ENCODE measurements at places on chromosomes 2 and 18.

GRCh38 chr2:191127235-191127634, 23.6 kb downstream of the STAT4 start:
- DNase-seq = no peak

DNA sequence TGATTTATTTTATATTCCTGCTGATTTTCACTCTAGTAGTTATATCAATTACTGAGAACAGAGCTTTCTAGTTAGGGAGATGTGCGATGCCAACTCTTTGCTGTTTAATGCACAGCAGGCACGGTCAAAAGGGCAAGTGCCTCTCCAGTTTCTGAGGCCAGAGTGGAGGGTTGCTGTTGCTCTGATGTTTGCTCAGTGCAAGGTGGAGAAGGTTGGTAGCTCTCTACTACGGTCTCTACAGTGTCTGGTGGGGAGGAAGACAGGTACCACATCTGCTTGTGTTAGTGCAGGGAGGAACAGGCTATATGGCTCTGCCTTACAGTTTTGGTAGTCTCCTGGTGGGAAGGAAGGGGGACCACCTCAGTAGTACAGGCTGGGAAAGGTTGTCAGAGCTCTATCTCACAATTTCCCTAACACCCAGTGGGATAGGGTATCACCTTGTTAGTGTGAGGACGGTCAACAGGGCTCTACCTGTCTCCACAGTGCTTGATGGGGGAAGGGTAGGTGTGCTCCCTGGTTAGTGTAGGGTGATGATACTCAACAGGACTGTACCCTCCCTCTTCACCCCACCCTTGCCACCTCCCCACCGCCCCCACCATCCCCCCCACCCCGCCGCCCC, 85.9 kb downstream of the FANCL start:
- no peak for DNase-seq

- DNase-seq = peak; percentile 41
Observed at GRCh38 chr2:134943540-134943939, 24.9 kb downstream of the CCNT2 start.

- no peak for DNase-seq
Observed at GRCh38 chr2:84782717-84783442, 98.0 kb downstream of the TRABD2A start.

DNA sequence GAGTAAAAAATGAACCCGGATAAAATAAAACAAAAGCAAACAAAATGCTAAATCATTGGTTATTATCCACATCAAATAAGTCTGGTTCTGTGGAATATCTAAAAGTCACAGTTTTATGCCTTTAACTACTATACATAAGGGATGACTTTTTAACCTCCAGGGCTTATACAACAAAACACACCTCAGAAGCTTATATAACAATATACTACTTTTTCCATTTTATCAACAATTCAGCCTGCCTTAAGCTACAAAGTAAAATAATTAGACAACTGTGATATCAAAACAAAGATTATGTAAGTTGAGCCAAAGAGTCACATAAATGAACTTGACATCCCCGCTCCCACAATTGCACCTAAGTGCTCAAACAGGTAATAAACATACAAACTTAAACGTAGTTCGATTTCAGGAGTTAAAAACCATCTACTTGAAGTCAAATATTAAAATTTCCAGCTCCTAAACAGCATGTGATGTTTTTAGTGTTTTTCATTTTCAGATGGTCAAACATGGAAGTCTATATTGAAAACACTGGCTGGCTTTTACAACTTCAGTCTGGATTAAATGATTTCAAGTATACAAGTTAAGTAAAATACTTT, 54.7 kb downstream of the ATIC start:
- DNase-seq = no peak

- no peak for DNase-seq
Observed at GRCh38 chr2:142037744-142038143, 93.1 kb downstream of the LRP1B start.

- DNase-seq = no peak
Observed at GRCh38 chr2:31166925-31167324, 28.7 kb upstream of the GALNT14 start.

DNA sequence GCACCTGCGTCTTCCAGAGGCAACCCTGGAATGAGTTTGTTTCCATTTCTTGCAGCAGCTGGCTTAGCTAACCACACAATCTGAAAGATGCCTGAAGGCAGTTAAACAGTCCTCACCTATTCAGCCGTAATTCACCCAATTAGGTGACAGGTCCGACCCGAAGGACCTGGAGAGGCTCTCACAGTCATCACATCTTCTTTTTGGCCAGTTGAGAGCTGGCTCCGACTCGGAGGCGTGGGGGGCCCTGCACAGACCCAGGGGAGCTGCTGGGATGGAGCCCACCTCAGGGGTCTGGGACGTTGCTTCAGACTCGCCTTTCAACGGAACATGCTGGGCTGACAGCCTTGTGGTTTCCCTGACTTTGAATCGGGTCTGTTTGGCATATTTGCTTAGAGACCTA, 187.3 kb downstream of the RTP5 start:
- DNase-seq = no peak

DNA sequence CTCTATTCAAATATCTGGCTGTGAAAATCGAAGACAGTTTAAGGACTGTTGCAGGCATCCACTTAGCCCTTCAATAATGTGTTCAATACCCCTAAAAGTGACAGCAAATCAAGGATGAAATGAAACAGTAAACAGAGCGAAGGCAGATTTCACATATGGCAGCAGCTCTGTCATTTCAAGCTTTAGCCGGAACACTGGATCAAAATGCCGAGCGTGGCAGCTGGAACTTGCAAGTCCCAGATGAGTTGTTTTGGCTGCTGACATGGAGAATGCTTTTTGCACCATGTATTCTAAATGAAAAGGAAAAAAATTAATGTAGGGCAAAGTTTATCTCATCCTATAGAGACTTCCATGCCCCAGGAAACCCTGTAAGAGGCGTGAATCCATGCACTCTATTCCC, 18.0 kb downstream of the LRRC30 start:
- DNase-seq = no peak

- DNase-seq = no peak
Observed at GRCh38 chr18:37575646-37576045, 10.0 kb upstream of the CELF4 start.

DNA sequence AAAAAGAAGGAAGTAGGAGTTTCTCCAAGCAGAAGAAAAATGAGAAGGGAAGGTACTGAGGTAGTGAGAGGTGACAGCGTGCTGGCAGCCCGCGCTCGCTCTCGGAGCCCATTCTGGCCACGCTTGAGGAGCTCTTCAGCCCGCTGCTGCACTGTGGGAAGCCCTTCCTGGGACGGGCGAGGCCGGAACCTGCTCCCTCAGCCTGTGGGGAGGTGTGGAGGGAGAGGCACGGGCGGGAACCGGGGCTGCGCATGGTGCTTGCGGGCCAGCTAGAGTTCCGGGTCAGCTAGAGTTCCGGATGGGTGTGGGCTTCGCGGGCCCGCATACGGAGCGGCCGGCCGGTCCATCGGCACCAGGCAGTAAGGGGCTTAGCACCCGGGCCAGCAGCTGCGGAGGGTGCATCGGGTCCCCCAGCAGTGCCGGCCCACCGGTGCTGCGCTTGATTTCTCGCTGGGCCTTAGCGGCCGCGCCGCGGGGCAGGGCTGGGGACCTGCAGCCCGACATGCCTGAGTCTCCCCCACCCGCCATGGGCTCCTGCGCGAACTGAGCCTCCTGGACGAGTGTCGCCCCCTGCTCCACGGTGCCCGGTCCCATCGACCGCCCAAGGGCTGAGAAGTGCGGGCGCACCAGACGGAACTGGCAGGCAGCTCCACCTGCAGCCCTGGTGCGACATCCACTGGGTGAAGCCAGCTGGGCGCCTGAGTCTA, 11.1 kb upstream of the CYS1 start:
- DNase-seq = no peak

Data from naive B cell (primary cell).